Stimulated activated CD8-positive, alpha-beta memory T cell treated with anti-CD3 and anti-CD28 coated beads, Interleukin-7, amount 100 ng/mL, for 4 hours (primary cell): ENCODE measurements at places on chromosomes 12 and 14.

DNA sequence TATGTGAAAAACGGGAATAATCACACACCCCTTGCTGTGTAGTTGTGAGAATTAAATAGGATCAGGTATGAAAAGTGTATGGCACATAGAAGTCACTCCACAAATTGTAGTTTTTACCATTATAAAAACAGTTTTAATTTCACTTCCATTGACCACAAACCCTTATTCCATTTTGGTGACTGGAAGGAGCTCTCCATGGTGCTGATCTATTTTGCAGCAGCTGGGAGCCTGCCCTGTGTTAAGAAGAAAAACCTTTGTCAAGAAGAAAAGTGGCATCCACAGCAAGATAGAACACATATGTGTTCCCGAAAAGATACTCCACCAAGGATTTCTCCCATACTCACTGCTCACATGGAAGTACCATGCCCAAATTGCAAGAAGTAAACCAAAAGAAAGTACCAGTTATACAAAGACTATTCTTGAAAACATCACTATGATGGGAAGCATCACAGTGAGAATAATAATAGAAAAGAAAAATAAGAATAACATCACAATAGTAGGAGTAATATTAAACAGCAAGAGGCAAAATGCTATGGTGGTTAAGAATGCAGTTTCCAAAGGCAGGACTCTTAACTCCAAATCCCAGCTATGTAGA is 58.7 kb downstream of the TUNAR start:
- DNase-seq, result no peak

DNA sequence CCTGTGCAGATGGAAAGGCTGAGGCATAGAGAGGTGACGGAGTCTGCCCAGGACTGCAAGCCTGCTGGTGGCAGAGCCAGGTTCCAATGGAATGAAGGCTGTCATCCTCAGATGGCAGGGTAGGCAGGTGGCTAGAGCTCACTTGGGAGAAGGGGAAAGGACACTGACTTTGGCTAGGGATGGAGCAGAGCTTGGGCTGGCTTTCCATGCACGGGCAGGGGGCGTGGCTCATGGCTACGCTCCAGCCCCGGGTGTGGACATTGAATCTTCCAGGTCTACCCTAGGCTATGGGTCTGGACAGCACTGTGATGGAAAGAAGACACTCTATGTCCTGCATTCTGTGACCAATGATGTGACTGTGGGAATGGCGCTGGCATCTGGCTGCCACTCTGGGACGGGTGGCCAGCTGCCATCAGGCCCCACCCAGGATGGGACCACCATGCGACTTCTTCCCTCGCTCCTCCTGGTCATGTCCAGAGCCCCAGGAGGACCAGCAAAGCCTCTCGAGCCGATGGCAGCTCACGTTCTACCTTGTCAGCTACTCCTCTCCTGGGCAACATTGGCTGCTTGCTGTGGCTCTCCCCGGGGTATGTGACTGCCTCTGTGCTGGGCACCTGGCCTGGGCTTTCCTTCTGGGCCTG is 398.7 kb downstream of the TMEM121 start:
- DNase-seq, result no peak

- DNase-seq, result no peak
Observed at GRCh38 chr12:130547480-130548155, 168.5 kb downstream of the RIMBP2 start.

DNA sequence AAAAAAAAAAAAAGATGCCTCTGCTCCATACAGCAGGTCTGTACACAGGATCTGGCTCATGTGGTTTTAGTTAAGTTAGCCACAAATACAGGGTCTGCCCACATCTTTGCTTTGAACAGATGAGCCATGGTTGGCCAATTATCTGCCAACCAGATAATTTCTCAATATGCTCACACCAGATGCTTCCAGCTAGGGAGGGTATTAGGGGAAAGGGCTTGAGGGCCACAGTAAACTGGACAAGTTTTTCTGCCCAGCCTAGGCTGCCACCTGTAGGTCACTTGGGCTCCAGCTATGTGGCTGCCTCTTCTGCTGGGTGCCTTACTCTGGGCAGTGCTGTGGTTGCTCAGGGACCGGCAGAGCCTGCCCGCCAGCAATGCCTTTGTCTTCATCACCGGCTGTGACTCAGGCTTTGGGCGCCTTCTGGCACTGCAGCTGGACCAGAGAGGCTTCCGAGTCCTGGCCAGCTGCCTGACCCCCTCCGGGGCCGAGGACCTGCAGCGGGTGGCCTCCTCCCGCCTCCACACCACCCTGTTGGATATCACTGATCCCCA is 776 bp downstream of the RDH5 start:
- DNase-seq, result no peak

DNA sequence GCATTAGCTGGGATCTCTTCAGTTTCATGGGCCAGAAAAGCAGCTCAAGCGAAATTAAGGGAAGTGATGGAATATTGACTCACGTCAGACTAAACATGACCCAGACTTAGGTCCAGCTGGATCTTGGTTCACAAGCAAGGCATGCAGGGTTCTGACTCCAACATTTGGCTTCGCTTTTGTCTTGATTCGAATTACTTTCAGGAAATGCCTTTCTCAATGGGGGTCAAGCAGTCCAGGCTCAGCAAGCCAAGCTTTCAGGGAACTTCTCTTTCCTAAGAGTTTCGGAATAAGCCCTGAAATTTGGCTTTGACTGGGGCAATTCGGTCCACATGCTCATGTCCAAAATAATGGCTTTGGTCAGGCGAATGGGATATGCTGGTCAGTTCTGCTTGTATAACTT is 678.7 kb upstream of the TMEM132C start:
- no peak for DNase-seq

GRCh38 chr12:53300187-53300586 is 692 bp downstream of the MYG1 start:
- no peak for DNase-seq

DNA sequence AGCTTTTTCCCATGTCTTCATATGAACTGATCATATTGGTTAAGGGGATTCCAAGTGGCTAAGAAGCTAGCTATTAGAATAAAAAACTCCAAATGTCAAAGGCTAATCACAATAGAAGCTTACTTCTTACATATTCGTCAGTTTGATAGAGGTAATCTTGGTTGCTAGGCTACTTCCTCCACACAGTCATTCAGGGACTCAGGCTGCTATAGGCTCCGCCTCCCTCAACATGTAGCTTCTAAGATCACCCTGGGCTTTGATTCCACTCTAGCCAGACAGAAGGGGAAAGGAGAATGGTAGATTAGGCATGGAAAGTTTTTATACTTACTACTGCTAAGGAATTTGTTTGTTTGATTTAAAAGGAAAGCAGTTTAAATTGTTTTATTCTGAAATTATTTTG is 207.9 kb downstream of the EFCAB11 start:
- no peak for DNase-seq

DNA sequence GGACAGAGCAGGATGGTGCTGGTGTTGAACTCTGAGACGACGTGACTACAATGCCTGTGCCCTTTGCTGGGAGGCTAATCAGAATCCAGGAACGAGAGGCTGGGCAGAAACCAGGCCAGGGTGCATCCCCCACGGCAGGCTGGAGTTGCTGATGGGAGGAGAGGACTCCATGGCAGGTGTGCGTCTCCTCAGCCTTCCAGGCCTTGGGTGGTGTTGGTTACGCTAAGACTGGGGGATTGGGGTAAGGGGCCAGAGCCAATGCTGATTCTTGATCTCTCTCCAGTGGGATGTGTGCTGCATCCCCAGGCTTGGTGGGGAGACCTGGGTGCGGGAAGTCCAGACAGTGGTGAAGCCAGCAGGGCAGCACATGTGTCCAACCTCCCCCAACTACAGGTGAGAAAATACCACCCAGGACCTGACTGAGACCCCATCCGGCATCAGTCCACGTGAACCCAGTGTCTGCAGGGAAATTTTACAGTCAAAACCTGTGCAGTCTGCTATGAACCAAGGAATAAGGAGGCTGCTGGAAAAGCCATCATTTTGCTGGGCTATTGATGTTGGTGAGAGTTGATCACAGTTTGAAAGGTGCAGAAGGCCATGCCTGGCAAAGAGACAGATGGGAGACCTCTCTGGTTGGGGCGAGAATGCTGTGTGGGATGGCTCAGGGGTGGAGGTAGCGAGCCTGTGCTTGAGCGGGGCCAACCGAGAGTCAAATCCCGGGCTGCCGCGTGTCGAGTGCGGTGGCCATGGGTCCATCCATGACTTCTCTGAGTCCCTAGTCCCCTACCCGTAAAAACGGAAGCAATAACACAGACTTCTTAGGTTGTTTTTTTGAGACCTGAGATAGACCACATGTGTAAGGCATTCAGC is 89.8 kb downstream of the NTF3 start:
- DNase-seq, result no peak

GRCh38 chr12:128671528-128672042 is 152.2 kb downstream of the SLC15A4 start:
- DNase-seq, result no peak

DNA sequence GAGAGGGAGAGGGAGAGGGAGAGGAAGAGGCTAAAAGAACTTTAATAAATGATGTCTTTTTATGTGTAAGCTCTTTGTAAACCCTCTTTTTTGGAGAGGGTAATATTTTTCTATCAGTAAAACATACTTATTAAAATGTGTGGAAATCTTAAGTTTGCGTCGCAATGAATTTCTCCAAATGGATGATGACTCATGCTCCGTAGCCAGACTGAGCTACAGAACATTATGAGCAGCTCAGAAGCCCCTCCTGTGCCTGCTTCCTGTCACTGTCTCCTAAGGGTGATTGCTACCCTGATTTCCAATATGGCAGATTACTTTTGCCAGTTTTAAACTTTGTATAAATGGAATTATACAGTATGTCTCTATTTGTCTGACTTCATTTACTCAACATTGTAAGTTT is 13.0 kb upstream of the PYGL start:
- DNase-seq, result no peak

DNA sequence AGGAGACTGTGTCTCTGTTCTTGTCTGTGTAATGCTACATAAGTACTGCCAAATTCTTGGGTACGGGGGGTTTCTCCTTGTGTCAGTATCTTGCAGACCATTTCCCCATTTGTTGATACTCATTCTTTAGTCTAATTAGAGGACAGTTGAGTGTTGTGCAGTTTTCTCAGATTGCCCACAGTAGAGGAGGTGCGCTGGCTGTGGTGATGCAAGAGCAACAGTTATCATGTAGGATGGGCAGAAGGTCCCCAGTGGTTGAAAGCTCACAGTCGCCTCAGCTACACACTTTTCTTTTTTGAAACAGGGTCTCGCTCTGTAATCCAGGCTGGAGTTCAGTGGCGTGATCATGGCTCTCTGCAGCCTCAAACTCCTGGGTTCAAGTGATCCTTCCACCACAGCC is 37.8 kb upstream of the ATP2A2 start:
- no peak for DNase-seq

DNA sequence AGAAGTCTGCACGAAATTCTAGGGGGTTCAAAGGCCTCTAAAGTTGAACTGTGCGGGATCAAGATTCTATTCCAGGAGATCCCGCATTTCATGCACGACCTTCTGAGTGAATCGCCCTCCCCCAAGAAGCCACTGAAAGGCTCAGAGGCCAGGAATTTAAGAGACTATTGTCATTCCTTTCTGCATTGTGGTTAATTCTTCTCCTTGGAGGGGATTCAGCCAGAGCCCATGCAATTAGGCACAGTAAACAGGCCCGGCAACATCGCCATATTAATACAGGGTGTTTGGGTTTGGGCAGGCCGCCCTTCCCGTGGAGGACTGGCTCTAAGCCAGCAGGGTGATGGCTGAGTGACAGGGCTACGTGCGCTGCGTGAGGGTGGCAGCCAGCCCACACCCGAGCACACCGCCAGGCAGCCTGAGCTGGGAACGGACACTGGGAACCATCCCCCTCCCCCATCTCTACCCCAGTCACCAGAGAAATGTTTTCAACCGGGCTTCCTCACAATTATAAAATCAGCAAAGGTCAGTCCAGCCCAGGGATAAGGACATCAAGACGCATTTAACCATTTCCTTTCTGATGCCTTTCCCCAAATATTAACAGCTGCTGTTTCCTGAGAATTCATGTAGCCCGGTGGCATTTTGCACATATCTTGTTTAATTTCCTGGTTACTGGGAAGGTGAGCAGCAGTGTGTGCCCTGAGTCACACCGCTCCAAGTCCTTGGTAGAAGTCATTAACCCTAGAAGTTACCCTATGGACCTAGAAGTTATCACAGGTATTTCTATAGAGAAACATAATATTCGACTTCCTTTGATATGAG is 12.5 kb downstream of the EGLN3 start:
- DNase-seq, result no peak

DNA sequence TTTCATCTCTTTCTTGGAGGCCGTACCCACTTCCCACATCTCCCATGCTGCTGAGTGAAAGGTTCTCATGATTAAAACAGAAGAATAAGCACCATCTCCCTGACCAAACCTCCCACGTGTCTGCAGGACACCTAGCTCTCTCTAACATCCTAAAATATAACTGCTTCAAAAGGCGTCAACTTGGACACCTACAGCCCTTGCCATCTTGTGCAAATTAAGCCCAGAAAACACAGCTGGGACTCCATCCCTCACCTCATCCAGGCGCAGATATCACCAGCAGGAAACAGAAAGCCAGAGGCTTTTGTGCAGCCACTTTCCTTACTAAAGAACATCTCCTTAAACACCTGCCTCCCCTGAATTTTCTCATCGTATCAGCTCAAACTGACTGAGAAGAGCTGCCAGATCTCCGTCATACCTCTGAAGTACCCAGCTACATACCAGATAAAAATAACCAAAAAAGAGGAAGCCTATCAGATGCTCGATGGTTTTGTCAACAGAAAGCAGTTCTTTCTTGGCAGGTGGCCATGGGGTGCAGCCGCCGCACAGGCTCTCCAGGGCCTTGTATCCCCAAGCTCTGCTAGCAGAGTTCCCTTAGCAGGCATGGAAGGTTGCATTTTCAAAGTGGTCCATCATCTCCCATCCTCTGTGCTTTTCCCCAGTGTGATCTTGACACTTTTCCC is 28.8 kb downstream of the MAP3K9 start:
- no peak for DNase-seq
